Effector CD4-positive, alpha-beta T cell (primary cell): ENCODE measurements at places on chromosomes 16 and 17.

DNA sequence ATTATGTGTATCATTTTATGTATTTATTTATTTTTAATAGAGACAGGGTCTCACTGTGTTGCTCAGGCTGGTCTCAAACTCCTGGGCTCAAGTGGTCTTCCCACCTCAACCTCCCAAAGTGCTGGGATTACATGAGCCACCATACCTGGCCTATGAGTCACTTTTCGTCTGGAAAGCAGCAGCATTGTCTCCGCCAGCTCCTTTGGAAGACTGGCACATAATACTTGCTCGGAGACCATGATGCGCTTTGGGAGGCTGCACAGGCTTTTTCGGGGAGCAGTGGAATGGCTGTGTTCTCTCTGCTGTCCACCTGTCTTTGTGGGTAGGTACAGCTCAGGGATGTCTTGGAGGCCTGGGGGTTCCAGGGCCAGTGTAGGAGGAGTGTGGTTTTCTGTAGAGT is 102.2 kb downstream of the AATF start:
- no peak for DNase-seq

GRCh38 chr17:13594310-13594709 is 7.4 kb downstream of the HS3ST3A1 start:
- no peak for DNase-seq

GRCh38 chr17:21190078-21190477 is 23.9 kb downstream of the TMEM11 start:
- DNase-seq = no peak

GRCh38 chr17:17946093-17946492 is 26.1 kb downstream of the TOM1L2 start:
- no peak for DNase-seq

DNA sequence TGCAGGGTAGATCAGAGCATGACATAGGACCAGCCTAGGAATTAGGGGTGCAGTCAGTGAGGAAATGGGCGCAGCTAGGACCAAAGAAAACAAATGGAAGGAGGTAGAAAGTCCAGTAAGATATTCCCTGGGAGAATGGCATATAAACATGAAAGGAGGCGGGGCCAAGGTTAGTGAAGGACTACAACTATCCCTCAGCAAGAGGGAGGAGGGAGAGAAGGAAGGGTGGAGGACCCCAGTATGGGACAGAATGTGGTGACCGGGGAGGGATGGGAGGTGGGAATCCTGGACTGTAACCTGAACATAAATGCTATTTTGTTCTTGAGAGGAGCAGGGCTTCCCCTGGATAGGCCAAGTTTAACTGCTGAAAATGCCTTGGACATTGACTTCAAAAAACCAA is 22.8 kb downstream of the ITGB3 start:
- no peak for DNase-seq

DNA sequence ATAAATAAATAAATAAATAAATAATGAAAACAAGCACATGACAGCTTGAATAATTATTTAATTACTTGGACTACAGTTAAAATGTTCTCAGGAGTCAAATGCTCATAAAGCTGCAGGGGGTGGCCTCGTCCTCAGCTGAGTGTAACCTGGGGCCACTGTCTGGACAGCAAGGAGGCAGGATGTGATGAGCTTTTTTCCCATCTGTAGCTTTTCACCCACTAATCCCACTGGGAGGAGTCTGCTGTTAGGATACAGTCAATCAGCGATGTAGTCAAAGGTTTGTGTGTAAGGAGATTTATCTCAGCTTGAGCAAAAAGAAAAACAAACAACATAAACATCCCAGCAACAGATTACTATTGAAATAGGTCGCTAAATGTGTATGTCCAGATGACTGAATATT is 22.5 kb downstream of the ZCCHC14 start:
- no peak for DNase-seq

- DNase-seq = no peak
These were observed 276.1 kb downstream of the SLC39A11 start for GRCh38 chr17:72816406-72816805.

DNA sequence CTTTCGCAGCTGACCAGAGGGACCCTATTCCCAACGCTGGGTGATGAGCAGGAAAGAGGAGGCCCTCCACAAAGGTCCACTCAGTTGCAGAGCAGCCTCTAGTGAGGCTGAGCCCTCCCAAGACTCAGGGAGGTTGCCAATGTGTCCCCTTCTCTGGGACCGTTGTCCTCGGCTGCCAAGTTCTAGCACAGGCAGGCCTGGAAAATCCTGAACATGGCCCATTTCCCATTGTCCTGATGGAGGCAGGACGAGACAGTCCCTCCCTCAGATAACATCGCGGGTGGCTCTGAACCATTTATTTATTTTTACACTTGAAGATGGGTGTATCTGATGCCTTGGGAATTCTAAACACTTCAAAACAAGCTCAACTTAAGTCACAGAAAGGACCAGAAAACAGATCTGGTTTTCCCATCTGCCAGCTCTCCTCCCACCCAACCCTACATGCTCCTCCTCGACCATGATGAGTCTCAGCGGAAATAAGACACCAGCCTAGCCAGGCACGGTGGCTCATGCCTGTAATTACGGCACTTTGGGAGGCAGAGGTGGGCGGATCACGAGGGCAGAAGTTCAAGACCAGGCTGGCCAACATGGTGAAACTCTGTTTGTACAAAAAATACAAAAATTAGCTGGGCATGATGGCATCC is 12.8 kb downstream of the CDIP1 start:
- no peak for DNase-seq

DNA sequence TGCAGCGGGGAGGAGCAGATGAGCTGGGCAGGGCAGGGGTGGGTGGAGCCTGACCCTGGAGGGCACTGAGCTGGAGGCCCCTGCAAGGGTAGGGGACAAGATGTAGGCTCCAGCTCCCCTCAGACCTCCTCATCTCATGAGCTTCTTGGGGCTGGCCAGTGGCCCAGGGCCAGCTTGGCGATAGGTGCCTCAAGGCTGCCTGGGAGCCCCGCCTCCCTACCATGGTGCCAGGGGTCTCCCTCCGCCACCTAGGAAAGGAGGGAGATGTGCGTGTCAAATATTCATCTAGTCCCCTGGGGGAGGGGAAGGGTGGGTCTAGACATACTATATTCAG is 3.9 kb downstream of the HIRIP3 start:
- no peak for DNase-seq

DNA sequence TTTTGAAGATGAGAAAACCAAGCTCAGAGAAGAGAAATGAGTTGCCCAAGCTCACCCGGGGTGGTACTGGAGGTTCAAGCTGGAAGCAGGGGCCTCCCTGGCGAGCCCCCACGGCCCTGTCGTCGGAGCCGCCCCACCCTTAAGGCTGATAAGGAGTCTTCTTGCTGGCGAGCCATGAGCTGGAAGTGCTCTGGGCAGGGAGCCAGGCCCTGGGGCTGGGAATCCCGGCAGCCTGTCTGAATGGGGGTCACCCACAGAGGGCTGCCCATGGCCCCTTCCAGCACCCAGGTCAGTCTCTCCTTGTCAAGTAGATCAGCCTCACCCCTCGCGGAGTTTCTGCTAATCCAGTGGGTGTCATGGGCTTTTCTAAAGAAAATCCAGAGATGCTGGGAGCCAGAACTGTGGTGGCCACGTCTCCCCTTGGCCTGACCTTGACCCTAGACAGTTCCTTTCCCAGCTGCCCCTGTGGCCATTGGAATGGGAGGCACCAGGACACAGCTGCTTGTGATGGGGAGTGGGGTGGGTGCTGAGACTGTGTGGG is 1.2 kb upstream of the P2RX1 start:
- DNase-seq = no peak
